ENCODE measurements at places on chromosomes 6 and 20.

GRCh38 chr20:50837532-50838321, 42.9 kb downstream of the BCAS4 start:
- peak; percentile 83 for DNase-seq

DNA sequence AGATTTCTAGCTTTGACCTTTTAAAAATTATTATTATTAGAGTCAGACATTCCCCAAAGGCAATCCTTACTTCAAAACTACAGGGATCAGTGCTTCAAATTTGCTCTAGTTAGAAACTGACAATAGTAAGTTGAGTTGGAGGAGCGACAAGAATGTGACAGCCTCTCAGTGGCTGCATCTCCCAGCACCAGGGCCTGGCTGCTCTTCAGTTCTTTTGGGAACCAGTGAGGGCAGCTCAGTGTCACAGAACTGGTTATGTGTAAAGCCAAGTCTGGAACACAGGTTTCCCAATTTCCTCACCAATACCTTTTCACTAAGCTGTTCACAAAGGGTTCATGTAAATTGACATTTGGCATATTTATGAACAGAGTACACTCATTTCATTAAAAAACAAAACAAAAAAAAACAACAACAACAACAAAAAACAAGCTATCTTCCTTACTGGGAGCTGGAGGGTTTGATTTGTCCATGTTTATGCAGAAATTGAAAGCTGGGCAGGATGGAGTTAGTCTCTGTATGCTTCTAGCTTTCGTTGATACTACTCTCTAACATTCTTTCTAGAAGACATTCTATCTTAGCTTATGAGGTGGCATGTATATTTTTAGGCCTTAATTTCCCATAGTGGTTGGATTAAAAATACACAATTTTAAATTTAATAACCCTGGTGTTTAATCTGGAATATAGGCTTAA, 95.0 kb downstream of the SAMD5 start:
- DNase-seq = no peak

DNA sequence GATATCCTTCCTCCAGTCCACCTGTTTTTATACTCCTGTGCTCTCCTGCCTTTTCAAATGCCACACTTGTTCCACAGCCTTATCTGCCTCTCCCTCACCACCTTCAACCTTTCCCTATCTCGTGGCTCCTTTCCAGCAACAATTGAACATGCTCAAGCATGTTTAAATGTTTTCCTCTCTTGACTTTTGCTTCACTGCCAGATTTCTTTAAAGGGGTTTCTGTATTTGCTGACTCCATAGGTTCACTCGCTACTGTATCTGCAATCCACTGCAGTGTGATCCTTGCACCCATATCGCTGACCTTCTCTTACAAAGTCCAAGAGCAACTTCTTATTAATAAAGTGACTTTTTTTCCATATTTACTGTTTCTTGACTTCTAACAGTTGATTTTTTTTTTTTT, 11.2 kb upstream of the GMNN start:
- DNase-seq = no peak

GRCh38 chr6:6614096-6614982, 25.8 kb downstream of the LY86 start:
- DNase-seq = no peak

DNA sequence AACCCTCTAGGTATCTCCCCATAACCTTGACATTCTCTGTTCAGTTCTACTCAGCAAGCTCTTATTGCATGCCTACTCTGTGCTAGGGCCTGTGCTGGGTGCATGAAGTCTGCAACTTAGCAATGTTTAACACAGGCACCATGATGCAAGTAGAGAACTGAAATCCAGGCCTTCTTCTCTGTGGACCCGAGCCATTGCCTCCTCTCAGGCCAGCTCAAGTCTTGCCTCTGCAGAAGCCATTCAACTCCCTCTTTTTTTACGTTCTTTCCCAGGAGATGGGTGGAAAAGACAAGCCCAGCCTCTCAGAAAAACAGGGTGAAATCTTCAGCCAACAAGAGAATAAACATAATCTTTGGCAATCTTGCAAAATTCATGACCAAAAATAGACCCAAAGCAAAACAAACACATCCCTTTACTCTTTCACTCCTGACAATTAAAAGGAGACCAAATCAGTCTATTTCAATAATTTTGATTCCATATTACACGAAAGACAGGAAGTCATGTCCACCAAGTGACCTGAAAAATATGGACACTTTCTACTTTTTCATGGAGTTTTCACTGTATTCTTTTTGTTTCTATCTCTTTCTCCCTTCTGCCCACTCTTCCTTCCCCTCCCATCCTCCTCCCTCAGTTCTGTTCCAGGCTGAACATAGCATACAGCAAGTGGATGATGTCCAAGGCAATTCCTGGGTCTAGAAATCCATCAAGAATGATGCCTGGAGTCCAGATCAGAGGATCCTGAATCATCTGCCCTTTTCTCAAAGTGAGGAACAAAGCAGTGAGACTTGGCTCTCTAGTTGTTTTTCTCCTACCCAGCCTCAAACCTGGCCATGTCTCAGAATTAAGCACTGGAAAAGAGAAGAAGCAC, 45.4 kb upstream of the MOCS1 start:
- no peak for DNase-seq

DNA sequence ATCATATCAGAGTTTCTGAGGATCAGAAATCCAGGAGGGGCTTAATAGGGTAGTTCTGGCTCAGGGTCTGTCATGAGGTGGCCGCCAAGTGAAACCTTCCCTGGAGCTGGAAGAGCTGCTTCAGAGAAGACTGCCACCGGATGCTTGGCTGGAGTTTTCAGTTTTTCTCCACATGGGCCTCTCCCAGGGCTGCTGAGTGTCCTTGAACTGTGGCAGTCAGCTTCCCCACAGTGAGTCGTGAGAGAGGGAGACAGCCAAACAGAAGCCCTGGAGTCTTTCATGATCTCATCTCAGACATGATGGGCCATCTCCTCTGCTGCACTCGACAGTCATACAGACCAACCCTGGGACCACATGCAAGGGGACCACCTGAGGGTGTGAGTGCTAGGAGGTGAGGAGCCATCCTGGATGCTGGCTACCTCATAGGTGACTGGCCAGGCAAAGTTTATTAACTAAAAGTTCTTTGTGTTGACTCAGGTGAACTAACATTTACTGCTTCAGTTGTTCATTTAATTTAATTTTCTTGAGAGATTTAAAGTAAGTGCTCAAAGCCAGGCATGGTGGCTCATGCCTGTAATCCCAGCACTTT, 71.5 kb downstream of the SHLD1 start:
- no peak for DNase-seq

- DNase-seq = no peak
Observed at GRCh38 chr6:70351461-70351860, 48.6 kb upstream of the COL9A1 start.

DNA sequence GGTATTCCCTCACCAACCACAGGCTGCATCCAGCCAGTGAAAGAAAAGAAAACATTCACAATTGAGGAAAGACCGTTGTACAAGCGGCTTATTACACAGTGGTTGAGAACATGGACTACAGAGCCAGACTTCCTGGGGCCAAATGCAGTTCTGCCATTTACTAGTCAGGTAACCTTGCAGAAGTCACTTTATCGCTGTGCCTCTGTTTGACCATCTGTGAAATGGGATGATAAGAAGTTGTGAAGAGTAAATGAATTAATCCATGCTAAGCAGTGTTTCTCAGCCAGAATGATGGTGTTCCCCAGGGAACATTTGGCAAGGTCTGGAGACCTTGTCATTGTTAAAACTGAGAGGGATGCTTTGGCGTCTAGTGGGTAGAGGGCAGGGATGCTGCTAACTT, 14.8 kb downstream of the ARHGAP40 start:
- no peak for DNase-seq

DNA sequence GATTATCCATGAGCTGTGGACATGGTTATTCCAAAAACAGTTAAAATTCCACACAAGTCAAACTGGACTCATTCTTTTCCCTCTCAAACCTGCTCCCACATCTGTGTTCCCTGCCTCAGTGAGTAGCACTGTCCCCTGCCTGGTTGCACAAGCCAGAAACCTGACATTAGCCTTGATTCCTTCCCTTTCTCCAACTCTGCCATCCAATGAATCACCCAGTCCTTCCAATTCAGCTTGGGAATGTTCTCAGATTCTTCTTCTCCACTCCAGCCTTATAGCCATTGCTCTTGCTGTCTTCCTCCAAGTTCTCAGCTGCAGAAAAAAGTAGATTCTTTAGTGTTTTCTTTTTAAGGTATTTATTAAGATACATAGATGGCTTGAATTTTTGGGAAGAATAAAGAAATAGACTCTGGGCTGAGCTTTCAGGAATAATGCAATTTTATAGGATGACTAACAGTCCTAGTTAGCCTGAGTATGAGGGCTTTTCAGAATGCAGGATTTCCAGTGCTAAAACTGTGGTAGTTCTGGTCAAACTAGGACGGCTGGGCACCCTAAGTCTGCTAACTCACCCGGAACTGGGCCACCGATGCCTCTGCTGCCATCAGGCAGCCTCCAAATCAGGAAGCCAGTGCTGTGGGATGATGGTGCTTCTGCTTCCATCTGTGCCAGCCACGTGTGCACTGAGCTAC, 18.2 kb upstream of the SASH1 start:
- DNase-seq = no peak

DNA sequence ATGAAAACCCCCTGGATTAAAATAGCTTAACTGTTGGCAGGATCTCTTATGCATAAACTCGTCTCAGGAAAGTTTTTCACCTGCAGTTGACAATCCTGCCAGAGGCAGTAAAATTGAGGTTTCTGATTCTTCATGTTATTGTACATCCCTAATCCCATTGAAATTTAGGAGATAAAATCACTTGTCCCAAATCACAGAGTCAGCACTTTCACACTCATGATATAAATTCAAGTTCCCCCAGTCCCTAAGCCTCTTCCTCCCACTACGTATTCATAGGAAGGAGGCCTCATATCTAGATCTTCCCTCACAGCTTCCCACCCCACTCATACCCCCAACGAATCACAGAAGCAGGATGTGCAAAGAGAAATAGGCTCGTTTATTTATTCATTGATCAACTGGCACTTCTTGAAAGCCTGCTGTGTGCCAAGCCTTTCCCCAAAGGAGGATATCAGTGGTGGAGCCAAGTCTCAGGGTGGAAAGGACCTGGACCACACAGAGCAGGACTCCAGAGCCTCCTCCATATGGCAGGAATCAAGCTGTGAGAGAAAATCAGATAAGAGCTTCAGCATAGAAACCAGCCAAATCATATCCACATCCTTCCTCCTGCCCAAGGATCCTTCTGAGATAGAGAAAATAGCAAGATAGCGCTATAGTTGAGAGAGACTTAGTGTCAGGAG, 2.3 kb downstream of the SLPI start:
- no peak for DNase-seq

- DNase-seq = no peak
Observed at GRCh38 chr6:132673376-132674094, 14.6 kb upstream of the TAAR1 start.

DNA sequence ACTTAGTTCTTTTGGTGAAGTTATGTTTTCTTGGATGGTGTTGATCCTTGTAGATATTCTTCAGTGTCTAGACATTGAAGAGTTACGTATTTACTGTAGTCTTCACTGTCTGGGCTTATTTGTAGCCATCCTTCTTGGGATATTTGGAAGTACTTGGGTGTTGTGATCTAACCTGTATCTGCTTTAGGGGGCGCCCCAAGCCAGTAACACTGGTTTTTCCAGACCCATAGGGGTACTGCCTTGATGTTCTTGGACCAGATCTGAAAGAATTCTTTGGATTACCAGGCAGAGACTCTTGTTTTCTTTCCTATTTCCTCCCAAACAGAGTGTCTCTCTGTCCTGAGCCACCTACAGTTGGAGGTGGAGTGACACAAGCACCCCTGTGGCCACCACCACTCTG, 309.1 kb upstream of the IMPG1 start:
- no peak for DNase-seq

GRCh38 chr6:47407300-47408281, 70.0 kb upstream of the CD2AP start:
- no peak for DNase-seq

- DNase-seq = no peak
Observed at GRCh38 chr20:53930651-53931504, 139.5 kb downstream of the BCAS1 start.

Measured in AG04449 (cell line).